ENCODE measurements at places on chromosomes 7 and 10.

- DNase-seq = no peak
Observed at GRCh38 chr10:129809841-129810240, 154.2 kb downstream of the EBF3 start.

GRCh38 chr7:42156291-42156865 is 80.6 kb downstream of the GLI3 start:
- no peak for DNase-seq

- DNase-seq = no peak
Observed at GRCh38 chr10:103845972-103846371, 9.4 kb downstream of the SH3PXD2A start.

DNA sequence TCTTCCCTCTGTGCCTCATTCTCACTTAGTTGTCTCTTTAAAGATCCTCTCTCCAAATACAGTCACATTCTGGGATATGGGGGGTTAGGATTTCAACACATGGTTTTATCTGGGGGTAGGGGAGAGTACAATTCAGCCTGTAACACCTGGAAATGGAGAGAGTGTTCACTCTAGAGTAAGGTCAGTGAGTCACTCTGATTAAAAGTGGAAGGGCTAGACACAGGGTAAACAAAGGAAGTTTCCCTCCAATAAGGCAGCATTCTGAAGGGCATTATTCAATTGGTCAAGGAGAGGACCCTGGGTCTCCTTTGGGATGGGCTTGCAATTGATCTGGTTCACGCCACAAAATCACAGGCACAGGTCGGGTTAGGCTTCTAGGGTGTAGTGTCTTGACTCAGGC is 232.8 kb upstream of the NPSR1 start:
- no peak for DNase-seq

DNA sequence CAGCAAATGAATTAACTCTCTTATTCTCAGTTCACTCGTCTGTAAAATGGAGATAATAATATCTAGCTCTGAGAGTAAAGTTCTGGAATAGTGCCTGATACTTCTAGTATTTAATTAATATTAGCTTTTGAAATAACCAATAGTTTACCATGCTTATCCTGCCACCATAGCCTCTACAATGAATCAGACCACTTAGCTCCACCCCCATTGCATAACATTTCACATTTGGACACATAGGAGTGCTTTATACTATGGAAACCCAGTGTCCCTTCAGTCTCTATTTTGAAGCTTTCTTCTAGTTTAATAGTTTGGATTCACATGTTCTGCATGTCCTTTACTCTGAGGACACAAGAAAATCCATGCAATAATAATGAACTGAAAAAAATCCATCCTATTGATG is 427.3 kb upstream of the C7orf33 start:
- no peak for DNase-seq

DNA sequence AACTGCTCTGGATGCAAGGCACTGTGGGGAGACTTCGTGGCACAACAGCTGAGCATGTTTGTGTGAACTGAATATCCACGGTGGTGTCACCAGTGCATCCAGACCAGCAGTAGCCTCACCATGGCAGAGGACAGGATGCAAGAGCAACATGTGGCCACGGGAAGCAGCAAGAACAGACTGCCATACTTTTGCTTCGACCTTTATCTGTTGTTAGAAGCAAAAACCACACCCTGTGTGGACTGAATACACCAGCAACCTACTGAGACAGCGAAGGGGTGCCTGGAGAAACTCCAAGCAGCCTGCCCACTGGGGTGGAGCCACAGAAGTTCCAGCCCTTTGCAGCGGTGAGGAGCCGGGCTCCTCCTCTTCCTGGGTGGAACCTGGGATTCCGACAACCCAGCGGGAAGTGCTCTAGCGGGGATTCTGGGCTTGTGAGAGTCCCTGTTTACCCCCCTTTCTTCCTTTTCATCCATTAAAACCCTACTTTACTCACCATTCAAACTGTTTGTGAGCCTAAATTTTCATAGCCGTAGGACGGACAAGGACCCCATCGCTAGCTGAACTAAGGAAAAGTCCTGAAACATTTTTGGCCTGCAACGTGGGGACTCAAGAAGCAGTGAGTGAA is 584.9 kb downstream of the GRM8 start:
- no peak for DNase-seq

GRCh38 chr7:63925626-63926460 is 72.8 kb upstream of the ZNF722 start:
- DNase-seq = no peak

- no peak for DNase-seq
Observed at GRCh38 chr10:14020037-14020664, 310.6 kb downstream of the FRMD4A start.

GRCh38 chr10:24826009-24826408 is 102.3 kb upstream of the ARHGAP21 start:
- no peak for DNase-seq

All from neuronal stem cell (in vitro differentiated cells).